D341Med (cell line): ENCODE measurements at places on chromosomes 13 and 19.

DNA sequence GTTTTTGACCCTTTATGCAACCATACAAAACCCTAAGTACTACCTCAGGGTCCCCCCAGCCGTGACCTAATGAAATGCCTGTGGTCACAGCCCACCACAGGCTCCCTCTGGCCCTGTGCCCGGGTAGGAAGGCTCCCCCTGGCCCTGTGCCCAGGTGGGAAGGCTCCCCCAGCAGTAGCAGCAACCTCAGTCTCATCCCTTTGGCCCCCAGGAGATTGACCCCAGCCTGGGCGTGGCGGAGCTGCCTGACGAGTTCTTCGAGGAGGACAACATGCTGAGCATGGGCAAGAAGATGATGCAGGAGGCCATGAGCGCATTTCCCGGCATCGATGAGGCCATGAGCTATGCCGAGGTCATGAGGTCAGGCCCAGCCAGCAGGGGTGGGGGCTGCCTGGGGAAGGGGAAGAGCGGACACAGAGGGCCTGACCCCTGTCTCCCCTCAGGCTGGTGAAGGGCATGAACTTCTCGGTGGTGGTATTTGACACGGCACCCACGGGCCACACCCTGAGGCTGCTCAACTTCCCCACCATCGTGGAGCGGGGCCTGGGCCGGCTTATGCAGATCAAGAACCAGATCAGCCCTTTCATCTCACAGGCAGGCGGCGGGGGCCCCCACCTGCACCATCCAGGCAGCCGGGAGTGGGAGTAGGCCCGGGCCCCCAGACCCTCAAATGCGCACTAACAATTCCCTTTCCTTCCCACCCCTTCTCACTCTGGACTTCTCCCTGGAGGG is 6.3 kb upstream of the BEST2 start:
- DNase-seq = no peak

GRCh38 chr13:38141792-38142191 is 207.9 kb upstream of the UFM1 start:
- DNase-seq = no peak

GRCh38 chr19:49403404-49404187 is 15.5 kb downstream of the KASH5 start:
- DNase-seq = no peak

GRCh38 chr19:33203529-33203928 is 9.4 kb downstream of the LRP3 start:
- DNase-seq = peak; percentile 25

DNA sequence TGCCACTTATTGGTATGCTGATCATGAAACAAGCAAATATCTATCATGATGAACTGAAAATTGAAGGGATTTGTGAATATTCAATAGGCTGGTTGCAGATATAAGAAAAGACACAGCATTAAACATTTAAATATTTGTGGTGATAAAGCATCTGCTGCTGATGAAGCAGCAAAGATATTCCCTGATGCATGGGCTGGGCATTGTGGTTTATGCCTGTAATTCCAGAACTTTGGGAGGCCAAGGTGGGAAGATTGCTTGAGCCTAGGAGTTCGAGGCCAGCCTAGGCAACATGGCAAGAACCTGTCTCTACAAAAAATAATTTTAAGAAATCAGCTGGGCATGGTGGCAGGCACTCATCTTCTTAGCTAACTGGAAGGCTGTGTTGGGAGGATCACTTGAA is 54.5 kb downstream of the GPR180 start:
- no peak for DNase-seq

DNA sequence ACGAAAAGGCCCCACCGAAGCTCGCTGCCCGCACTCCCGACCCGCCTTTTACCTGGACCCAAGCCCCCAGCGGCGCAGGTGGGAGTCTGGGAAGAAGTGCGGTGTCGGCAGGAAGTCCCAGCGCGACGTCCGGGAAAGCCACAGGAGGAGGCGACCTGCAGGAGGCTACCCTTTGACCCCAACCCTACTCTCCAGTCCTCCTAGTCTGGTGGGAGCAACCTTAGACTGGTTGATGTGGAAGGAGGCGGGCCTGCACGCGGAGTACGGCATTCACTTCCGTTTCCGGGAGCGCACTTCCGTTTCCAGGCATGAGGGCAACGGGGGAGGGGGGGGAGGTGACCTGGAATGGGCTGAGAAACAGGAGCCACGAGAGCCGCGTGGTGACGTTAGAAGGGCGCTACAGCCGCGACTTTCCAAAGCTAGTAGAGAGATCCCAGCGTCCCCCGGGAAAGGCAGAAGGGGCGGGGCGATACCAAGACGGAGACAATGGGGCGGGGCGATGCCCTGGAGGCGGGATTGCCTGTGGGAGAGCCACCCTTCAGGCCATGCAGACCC is 28.5 kb downstream of the ZNF266 start:
- DNase-seq = peak; percentile 89

- DNase-seq = no peak
These were observed 128.4 kb upstream of the SPRY2 start for GRCh38 chr13:80469105-80469852.

DNA sequence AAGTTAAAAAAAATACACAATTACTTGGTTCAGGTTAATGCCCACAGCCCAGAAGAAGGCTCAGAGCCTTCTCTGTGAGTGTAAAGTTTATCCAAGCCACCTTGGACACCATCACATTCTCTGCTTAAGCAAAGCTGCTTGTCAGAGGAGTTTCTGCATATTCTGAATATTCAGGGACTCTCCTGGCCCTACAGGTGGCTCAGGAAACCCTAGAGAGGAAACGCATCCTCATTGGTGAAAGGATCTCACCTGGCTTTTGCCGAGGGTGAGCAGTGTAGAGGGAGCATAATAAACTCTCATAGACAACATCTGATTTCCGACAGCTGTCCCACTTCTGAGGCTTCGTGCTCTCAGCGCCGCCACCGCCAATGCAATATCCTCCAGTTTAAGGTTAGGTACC is 239.9 kb upstream of the TSHZ3 start:
- no peak for DNase-seq

DNA sequence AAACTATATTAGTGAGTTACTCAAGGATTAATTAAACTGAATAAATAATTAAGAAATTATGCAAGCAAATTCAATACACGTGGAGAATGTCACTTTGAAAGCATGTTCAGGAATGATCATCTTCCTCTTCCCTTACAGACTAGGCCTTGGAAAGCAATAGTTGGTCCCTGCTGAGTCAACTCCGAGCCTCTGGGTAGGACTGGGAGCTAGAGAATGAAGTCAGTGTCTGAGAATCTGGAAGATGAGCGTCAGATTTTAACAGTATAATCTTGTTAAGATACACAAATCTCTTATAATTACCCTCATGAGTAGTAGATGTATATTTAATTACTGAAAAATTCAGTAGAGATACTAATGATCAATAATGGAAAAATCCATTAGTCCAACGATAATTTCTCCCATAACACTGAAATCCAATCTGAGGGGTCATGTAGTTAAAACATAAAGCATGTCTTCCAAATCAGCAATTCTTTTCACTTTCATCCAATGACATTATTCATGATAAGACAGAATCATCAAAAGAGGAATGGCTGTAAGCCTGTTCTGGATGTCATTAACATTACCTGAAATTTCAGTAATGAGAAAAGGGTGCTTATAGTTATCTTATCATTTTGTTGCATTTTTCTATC is 423.0 kb downstream of the DCT start:
- DNase-seq = no peak

- DNase-seq = no peak
These were observed 55.1 kb downstream of the DIAPH3 start for GRCh38 chr13:60108589-60108988.

- no peak for DNase-seq
These were observed 1014.3 kb downstream of the SLITRK5 start for GRCh38 chr13:88685459-88685858.

DNA sequence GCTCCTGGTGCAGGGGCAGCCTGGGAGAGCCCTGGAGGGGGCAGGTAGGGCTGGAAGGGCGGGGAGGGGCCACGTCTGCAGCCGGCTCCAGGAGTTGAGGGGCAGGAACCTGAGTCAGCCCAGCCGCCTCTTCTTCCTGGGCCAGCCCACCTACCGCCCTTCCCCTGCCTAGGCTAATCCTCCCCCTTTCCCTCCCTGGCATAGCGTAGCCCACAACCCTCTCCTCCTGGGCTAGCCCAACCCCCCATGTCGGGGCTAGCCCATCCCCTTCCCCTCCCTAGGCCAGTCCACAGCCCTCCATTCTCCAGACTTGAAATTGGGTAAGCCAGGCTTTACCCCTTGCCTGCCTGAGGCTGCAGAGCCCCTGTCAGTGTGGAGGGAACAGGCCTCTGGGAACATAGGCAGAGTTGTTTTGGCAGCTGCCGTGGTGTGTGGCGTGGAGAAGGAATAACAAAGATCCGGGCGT is 20.6 kb upstream of the WDR18 start:
- no peak for DNase-seq

GRCh38 chr13:110404321-110404720 is 97.2 kb downstream of the COL4A2 start:
- DNase-seq = no peak

DNA sequence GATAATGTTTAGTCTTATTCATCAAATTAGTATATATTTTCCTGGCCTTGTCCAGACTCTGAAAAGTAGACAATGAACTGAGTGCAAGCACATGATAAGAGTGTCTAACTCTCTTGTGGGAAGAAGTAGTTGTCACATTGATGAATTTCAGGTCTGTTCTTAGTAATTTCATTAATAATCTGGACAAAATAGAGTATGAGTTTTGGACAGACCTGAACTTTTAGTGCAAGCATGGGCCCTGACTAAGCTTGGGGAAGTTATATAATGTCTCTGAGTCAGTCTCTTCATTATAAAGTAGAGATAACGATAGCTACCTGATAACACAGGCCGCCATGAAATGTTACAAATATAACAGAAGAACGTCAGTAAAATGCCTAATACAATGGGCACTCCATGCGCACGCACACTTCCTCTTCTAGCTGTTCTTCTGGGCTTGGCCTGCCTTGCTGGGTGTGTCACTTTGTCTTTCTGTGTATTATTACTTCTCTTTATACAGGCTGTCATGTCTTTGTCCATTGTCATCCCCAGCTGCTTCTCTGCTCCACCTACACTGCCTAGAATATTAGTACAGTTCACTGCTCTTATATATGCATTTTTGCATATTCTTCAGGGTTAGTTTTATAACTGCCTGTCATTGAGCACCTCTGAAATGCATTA is 129.1 kb upstream of the HTR2A start:
- DNase-seq = no peak

DNA sequence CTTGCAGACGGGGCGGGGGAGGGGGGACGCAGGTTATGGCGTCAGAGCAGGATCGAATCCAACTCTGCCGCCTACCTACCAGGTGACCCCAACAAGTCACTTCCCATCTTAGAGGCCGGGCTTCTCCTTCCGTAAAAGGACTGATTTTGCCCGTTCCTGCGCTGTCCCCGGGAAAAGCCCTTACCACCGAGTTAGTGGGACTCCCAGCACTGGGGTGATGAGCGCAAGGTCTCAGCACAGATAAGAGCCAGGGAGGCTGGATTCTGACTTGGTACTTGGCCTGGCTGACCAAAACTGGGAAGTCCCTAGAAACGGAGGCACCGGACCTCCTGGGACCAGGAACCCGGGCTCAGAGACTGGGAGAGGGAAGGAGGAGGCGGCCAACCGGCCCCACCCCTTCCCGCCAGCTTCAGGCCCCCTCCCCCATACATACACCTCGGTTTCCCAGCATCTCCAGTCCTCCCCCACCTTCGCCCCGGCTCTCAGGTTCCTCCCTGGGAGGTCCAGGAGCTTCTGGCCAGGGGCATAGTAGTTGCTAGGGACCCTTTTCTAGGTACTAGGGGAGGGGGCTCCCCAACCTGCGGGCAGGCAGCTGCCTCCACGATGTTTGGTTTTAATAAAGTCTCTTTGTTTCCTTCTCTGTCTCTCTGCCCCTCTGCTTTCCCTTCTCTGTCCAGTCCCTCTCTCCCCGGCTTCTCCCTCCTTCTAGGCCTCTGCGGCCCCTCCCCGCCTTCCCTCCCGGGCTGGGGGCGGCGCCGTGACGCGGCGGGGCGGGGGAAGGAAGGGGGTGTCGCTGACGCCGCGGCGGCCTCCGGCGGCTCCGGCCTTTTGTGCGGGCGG is at the start of gene GRAMD1A:
Gene GRAMD1A (plus strand): TSS at position 826 of the 840 bp plus-strand sequence. CDS start 156 bp downstream, outside the sequence.
- DNase-seq = peak; percentile 95

DNA sequence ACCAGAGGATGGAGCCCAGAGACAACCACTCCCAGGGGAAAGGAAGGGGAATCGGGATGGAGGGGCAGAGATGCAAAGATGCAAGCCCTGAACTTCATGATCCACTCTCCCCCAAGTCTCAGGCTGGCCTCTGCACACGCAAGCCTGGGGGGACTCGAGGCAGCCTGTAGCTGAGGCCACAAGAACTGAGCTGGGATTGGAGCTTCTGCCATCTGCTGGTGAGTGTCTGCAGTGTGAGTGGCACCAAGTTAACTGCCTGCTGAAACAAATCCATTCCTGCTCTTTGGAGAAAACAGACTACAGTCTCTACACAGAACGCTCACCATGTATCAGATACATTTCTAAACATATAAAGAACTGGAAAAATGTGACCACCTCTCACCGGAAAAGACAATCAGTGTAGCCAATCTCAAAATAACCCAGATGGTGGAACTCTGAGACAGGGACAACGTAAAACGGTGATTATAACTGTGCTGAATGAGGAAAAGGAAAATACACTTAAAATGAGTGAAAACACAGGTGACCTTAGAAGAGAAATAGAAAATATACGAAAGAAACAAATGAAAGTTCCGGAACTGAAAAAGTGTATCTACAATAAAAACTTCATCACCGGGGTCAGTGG is 62.1 kb downstream of the KLF2 start:
- DNase-seq = peak; percentile 84

DNA sequence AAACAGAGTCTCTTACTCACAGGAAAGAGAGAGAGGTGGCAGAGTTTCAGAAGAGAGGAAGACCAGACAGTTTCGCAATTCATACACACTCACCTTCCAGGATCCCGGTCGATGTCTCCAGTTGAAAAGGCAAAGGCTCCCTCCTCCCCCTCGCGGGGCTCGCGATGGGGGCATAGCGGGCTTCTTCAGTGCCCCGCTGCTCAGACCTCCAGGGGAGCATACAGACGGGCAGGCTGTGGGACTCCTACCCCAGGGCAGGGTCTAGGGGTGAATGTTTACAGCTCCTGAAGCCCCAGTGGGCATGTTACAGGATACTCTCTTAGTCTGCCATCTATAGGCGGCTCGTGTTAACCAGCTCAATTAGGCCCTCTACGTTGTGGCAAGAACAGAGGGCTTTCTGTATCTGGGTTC is 139.2 kb downstream of the SLITRK5 start:
- peak; percentile 18 for DNase-seq

DNA sequence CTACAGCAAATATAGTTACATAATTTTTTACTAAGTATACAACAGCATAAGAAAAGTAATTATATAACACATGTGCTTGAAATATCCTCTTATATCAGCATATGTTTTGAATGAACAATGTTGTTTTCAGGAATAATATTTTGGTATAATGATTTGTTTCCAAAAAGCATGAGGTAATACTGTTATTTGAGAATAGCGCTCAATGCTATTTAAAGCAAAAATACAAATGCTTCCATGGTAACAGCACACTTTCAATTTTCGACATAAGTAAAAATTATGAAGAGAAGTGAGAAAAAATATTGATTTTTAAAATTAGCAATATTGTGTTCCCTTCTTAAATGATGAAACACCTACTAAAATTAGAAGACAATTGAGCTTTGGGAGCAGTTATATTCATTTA is 715.9 kb upstream of the ATXN8OS start:
- DNase-seq = no peak

- DNase-seq = no peak
These were observed 517.2 kb upstream of the SLITRK1 start for GRCh38 chr13:84399320-84400085.

- no peak for DNase-seq
These were observed 105.8 kb downstream of the SOX1 start for GRCh38 chr13:112172641-112173251.
